ENCODE measurements at places on chromosomes 2 and 18.

GRCh38 chr18:12245793-12246135, 8.4 kb upstream of the CIDEA start:
- no peak for DNase-seq

- DNase-seq: no peak
Observed at GRCh38 chr2:1708476-1709334, 35.6 kb downstream of the PXDN start.

GRCh38 chr2:45823723-45824206, 172.3 kb downstream of the PRKCE start:
- no peak for DNase-seq

GRCh38 chr2:39851651-39852110, 72.6 kb upstream of the THUMPD2 start:
- peak; percentile 82 for DNase-seq
